ENCODE measurements at places on chromosomes 6 and 20.

- DNase-seq: no peak
Measured at GRCh38 chr20:11546939-11547338, 370.8 kb upstream of the BTBD3 start.

DNA sequence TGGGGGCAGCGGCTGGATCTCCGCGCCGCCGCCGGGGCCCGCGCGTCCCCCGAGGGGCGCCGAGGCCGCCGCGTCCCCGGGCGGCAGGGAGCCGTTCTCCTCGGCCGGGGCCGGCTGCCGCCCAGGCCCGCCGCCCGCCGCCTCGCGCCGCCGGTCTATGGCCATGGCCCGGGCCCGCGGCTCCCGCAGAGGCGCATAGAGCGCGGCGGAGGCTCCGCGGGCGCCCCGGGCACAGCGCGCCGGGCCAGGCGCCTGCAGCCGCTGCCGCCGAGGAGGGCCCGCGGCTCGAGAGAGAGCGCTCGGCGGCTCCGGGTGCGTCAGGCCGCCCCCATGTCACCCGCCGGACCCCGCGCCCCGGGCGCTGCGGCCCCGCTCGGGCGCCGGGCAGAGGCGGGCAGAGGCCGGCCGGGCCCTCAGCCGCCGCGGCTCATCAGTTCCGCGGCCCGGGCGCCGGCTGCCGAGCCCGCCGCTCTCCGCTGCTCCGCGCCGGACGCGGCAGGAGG, 404 bp downstream of the SLC22A23 start:
- no peak for DNase-seq

GRCh38 chr6:16933961-16934360, 167.9 kb upstream of the STMND1 start:
- no peak for DNase-seq

DNA sequence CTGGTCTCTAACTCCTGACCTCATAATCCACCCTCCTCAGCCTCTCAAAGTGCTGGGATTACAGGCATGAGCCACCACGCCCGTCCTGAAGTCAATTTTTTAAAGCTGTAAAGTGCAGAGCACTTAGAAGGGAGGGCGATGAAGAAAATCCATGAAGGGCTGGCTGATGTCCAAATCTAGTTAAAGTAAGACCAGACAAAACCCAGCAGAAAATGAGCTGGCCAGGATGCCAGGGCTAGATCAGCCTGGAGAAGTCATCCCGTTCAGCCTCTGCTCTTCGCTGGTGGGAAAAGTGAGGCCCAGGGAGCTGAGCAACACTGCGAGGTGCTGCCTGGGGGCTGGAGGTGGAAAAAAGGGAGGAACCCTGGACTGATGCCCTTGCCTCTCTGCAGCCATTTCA, 3.1 kb downstream of the BPIFB4 start:
- no peak for DNase-seq

DNA sequence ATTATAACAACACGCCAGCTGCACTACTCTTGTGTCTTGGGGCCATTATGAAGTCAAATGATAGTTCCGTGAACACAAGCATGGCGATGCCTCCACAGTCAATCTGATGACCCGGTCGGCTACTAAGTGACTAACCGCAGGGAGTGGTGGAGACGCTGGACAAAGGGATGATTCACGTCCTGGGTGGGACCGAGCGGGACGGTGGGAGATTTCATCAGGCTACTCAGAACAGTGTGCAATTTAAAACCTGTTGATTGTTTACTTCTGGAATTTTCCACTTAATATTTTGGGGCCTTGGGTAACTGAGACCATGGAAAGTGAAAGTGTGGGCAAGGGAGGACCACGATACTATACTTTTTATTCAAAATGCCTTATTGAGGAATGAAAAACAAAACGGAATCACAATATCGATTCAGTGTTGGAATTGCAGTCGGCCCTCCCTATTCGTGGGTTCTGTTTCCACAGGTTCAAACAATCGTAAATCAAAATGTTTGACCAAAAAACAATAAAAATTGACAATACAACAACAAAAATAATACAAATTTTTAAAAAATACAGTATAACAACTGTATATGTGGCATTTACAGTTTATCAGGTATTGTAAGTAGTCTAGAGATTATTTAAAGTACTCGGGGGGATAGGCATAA, 66.5 kb downstream of the MYLK4 start:
- DNase-seq: no peak

DNA sequence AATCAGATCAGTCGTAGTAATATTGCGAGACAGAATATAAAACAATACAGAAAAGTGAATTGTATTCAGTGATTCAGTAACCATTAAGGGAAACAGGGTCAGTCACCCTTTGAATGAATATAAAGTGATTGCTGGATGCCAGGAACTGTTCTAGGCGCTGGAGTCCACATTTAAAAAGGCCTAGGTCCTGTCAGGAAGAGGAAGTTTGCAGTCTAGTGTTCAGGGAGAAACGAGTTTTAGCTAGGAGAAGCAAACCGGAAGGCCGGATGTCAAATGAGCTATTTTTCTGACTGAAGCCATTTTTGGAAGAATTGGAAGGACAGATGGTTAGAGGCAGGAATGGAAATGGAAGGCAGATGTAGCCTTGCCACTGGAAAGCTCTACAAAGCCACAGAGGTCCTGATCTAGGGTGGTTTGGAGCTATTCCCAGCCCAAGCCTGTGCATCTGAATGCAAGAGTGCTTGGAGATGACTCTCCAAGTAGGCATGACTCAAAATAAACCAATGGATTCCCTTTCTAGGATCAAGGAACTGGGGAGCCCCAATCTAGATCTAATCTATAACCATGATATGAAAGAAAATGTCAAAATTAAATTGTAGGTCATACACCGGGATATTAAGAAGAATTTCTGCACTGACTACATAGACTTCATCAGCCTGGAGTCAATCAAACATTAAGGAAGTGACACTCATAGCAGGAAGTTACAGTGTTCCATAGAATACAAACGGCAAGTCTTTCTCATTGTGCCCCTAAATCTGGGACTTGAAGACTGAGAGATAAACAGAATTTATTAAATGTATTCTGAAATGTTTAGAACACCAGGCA, 36.8 kb upstream of the CDKAL1 start:
- DNase-seq: no peak

GRCh38 chr6:4632421-4632820, 143.8 kb upstream of the CDYL start:
- DNase-seq: no peak

DNA sequence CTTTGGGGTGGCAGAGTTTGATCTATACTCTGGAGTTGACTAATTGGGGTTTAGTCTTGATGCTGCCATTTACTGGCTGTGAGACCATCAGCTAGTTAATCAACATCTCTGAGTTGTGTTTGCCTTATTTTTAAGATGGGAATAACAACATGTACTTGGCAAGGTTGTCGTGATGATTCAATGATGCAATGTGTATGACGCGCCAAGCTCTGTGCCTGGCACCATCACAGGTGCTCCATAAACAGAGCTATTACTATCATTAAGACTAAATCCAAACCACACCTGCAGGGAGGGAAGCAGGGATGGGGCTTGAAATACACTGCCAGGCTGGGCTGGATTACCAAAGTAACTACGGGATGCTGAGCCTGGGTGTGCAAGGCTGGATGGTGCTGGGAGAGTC, 60.1 kb upstream of the E2F3 start:
- no peak for DNase-seq

DNA sequence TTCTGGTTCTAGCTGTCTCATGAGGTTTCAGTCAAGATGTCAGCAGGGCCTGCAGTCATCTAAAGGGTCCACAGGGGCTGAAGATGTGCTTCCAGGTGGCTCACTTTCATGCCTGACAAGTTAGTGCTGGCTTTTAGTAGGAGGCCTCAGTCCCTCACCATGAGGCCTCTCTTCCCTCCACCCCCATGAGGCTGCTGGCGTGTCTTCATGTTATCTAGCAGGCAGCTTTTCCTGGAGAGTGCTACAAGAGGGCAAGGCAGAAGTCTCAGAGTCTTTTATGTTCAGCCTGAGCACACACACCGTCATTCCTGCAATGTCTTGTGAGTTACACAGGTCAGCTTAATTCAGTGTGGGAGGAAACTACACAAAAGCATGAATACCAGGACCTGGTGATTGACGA, 769.9 kb downstream of the HDGFL1 start:
- DNase-seq: no peak

DNA sequence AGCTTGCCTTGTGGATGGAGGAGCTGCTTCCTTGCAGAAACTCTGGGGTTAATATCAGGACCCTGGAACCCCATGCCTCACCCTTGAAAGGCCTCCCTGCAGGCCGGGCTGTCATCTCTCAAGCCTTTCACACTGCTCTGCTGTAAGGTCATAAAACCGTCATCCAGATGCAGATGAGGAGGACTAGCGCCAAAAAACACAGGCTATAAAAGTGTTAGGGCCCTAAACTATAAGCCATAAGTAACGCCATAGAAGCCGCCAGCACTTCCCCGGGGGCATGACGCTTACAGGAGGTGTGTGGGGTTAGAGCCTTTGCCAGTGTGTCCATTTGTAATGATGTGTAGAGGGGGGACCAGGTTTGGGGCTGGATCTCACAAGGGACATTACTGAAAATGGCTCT, 47.6 kb downstream of the CDH4 start:
- no peak for DNase-seq

- no peak for DNase-seq
Measured at GRCh38 chr6:2857185-2857579, 15.5 kb upstream of the SERPINB1 start.
